ENCODE measurements at places on chromosomes 4 and X.
A peak's percentile ranks its signal among the peaks of the same experiment; 100 is the strongest.

- no peak for DNase-seq
Observed at GRCh38 chr4:113908829-113909228, 70.6 kb downstream of the ARSJ start.

DNA sequence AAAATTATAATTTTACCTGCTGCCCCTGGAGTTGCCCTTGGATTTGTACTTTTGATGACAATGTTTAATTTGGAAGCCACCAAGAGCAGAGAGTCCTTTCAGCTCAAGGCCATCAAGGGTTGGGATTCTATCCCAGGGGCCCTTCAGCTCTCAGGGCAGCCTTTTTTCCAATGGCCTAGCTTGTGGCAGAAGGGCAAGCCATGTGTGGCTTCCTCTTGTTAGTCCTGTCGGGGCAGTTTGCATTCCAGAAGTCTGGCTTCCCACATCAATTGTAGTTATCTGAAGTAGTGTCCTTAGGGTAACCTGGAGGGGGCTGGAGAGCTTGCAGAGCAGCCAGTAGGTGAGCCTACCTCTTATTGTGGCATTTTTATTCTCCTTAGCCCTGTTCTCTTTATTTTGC lies 569.4 kb downstream of the TRAM1L1 start:
- DNase-seq, result no peak

DNA sequence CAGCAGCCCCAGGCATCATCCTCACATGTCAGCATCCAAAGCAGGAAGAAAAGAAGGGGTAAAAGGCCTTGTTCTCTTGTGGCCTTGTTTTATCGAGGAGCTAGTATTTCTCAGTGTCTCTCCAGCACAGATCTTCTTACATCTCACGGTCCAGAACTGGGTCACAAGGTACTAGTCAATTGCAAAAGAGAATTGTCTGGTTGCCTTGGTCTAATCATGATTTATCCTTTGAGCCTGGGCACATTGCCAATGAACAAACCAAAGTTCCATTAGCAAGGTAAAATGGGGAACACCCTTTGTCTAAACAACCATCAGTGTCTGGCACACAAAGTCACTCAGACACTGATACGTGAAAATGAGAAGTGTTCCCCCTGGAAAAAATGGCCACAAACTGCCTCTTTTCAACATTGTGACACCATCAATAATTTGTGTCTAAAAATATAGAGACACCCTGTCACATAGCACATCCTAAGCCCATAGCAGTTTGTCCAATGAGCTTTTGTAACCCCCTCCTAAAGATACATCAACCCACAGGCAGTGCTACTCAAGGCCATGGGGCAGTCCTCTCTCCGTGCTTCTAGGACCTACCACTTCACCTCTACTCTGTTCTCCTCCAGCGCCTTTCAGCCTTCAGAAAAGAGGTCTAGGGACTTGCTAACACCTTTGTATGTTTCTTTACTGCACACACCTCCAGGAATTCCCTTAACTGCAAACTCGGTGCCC lies 534.4 kb downstream of the MID1IP1 start:
- DNase-seq, result no peak

DNA sequence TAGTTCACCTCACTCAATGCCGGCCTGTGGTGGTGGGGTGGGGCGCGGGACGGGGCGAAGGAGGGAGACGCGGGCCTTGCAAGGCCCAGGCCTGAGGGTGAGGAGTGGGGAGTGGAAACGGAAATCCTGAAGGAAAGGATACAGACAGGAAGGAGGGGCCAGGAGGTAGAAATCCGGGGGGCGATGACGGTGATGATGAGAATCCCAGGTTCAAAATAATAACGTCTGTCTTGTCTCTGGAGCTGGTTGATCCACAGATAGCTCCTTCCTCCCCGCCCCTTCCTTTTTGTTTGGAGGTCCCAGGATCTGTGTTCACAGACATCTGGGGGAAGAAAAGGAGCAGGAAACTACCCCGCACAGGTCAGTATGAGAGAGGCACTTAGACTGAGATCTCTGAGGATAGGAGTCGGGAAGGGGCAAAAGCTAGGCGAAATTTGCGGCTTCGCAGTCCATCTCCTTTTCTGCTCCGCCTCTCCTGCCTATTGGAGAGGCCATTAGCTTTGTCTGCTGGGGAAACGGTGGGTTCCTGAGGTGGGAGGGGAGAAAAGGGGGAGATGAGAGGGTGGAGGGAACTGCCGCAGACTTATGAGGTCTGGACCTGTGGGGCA lies 746 bp downstream of the TCEAL7 start:
- no peak for DNase-seq

GRCh38 chr4:121164291-121164690 lies at the start of gene TNIP3:
TSS of gene TNIP3 (minus strand) at chr4:121164321. CDS start at chr4:121164125, 196 bp downstream.
- no peak for DNase-seq

DNA sequence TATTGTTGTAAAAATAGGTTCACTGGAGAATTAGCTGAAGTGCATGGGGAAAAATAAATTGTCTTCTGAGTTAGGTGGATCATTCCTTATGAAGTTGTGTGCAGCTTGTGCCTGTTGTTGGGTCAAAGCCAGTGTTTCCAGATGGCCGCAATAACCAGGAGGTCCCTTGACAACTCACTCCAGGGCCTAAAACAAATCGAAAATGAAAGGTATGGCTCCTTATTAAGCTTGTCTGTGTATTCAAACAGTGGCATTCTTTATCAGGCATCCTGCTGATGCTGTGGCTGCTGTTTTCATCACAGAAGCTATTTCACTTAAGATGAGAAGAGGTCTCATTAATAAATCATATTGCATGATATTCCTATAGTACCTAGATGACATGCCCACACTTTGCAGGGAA lies 80.2 kb downstream of the GRIA2 start:
- DNase-seq, result peak; percentile 44

- DNase-seq, result peak; percentile 78
Observed at GRCh38 chr4:102168580-102168979, 176.7 kb downstream of the SLC39A8 start.

- peak; percentile 28 for DNase-seq
Observed at GRCh38 chrX:153539171-153539978, 21.9 kb downstream of the ATP2B3 start.

- no peak for DNase-seq
Observed at GRCh38 chr4:110878956-110879355, 256.1 kb upstream of the PITX2 start.

DNA sequence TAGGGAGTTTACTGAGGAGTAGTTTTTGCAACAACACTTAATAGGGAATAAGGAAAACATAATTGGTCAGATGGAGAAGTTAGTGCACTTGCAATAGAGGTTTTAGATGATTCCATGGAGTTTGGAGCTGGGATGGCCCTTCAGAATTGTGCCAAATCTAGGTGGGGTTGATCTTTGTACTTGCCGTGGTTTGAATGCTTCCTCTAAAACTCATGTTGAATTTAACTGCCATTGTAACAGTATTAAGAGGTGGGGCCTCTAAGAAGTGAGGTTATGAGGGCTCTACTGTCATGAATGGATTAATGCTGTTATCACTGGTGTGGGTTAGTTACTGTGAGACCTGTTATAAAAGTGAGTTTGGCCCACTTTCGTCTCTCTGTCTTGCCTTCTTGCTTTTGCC lies 94.4 kb upstream of the BOD1L1 start:
- no peak for DNase-seq

DNA sequence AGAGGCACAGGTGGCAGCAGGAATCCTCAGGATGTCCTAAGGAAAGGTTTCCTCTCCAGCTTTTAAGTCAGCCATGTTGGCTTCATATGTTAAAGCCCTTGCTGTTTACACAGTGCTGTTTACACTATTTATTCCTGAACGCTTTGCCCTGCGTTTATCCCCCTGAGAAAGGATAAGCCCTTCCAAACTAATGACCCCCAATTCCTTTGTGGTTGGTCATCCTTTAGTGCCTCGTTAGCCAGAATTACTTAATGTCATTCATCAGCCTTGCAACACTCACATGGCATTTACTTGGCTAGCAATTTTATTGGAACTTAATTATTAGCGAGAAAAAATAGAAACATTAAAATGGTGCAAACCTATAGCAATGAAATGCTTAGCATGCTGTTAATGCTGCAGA lies 23.8 kb downstream of the VCX2 start:
- DNase-seq, result no peak

DNA sequence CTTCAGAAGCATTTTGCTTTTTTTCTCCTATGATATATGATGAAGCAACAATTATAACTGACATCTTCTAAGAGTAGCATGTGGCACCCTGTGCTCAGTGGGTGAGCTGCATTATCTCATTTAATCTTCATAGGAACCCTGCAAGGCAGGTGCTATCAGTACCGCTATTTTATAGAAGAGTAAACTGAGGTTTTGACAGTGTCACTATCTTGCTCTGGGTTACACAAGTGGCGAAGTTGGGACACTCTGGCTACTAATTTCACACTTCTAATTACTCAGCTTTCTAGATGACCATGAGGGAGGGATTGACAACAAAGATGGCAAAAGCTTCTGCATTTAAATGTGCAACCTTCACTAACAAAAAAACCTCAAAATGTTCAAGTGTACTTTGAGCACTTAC lies 76.9 kb upstream of the CAMK2D start:
- DNase-seq, result no peak

GRCh38 chr4:86506591-86506990 lies 87.5 kb upstream of the PTPN13 start:
- DNase-seq, result no peak

- DNase-seq, result no peak
Observed at GRCh38 chr4:71863457-71863856, 79.6 kb upstream of the GC start.

DNA sequence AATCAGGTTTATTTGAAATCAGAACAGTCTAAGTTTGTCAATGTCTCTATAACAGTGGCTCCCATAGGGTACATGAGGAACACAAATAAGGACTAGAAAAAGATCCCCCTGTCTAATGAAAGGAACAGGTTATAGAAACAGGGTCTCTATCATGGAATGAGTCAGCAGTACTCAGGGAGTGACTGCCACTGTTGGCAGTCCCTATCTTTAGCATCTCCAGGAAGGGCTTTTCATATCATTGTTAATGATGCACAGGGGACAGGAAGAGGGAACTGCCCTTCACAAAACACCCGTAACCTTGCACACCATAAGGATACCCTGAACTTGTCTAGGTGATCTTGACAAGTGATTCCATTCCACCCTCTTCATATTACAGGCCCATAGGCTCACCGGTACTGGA lies 38.5 kb upstream of the SMIM10L2A start:
- DNase-seq, result no peak

GRCh38 chr4:124105212-124105611 lies 607.3 kb downstream of the ANKRD50 start:
- no peak for DNase-seq

- no peak for DNase-seq
Observed at GRCh38 chr4:7675612-7676320, 241.0 kb upstream of the PSAPL1 start.

- no peak for DNase-seq
Observed at GRCh38 chrX:41785685-41786084, 61.7 kb downstream of the GPR82 start.

GRCh38 chr4:147194604-147195003 lies 248.9 kb upstream of the TTC29 start:
- DNase-seq, result no peak

- DNase-seq, result no peak
Observed at GRCh38 chr4:173270312-173271027, 63.7 kb downstream of the HMGB2 start.

DNA sequence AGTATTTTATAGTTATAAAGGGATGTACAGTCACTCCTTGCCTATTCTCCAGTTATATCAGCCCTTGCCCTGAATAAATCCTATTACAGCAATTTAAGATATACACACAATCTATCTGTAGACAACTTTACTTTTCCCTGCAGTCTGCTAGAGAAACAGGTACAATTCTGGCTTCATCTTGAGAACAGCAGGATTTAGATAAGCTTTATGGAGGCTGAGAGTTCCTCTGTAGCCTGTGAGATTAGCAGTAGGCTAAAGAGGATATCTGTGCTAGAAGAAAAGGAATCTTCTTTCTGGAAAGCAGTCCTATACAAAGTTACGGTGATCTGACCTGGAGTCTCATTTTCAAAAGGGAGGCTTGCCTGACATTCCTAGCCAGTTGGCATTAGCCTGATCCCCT lies 290.3 kb downstream of the GALNTL6 start:
- no peak for DNase-seq

GRCh38 chr4:69576251-69576877 lies 63.1 kb downstream of the UGT2A2 start:
- no peak for DNase-seq

DNA sequence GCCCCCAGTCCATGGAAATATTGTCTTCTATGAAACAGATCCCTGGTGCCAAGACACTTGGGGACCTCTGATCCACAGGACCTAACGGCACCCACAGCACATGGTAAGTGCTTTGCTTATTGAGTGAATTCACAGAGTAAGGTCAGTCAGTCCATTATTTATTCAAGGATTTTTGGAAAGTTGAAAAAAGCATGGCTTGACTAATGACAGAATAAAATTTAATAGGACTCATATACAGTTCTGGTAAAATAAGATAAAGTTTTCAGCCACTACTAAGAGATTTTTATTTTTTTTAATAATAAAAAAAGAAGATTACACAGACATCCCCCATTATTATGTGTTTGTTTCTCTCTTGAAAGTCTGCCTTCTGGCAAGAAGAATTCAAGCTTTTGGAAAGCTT lies 490.6 kb upstream of the HS3ST1 start:
- DNase-seq, result no peak

GRCh38 chrX:53262189-53262917 lies 19.0 kb downstream of the IQSEC2 start:
- DNase-seq, result no peak

DNA sequence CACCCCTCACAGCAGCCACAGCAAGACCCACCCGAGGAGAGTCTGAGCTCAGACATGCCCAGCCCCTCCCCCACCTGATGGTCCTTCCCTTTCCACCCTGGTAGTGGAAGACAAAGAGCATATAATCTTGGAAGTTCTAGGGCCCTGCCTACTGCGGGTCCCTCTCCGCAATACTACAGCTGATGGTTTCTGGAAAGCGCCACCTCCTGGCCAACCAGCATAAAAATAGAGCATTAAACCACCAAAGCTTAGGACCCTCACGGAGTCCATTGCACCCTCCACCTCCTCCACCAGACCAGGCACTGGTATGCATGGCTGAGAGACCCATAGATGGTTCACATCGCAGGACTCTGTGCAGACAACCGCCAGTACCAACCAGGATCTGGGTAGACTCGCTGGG lies 78.2 kb downstream of the SH3BGRL start:
- DNase-seq, result no peak
